ENCODE measurements at places on chromosomes 12 and 14.

DNA sequence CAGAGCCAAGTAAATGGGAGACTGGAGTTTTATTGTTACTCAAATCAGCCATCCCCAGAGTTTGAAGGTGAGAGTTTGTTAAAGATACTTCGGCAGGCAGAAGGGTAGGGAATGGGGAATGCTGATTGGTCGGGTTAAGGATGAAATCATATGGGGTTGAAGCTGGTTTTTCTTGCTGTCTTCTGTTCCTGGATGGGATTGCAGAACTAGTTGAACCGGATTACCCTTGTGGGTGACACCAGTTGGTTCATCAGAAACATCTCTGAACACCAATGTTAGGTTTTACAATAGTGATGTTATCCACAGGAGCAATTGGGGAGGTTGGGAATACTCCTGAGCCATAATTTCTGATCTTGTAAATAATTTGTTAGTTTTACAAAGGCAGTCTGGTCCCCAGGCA is 18.7 kb upstream of the SMCO2 start:
- DNase-seq = no peak

DNA sequence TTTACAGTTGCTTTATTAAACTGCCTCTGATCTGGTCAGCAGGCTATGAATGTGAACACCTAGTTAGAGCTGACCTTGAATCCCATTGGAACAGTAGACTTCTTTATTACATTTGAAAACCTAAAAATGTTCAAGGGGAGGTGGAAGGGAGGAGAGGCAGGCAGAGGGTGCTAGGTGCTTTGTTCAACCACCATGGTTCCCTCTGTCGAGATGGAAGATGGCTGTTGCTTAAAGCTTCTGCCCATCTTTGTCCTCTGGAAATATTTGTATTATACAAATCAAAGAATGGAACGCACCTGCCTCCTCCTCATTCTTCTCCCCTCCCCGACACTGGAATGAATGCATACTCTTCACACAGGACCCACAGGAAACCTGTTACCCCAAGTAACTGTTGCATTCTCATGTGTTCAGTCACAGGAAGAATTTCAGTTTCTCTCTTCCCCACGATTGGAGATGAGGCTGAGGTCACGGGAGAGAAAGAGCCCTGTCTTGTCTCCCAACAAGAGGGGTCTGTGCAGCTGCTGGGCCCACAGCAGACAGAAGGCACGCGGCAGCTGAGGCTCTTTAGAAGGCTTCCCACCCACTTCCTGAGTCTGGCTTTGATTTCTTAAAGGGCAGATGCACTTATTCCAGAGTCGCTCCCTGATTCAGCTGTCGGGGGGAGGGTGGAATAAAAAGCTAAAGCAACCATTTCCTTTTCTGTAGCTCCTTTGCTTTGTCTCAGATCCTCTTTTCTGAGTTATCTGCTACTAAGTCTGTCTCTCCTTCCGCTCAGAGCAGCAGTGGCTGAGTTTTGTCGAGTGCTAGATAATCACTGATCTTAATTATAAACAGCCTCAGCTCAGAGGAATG is 217.9 kb upstream of the BTG1 start:
- peak; percentile 14 for DNase-seq

- no peak for DNase-seq
Observed at GRCh38 chr12:84605983-84606382, 306.6 kb downstream of the SLC6A15 start.

DNA sequence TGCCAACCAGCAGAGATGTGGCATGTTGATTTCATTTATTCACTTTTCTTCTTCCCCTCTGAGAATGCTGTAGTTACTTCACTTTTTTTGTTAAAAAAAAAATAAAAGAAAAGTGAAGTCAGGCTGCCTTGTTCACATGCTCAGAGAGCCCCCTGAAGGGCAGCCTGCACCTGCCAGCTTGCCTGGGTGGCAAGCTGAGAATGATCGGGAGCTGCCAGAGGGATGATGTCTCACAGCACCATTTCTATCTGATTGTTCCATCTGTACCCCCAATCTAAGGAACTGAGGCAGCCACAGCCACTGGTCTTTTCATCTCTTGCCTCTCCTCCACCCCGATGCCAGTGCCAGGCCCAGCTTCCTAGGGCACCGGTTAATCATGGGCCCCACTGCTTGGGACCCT is 118.2 kb downstream of the TSPAN9 start:
- no peak for DNase-seq

GRCh38 chr12:79659961-79660431 is 30.8 kb downstream of the PAWR start:
- DNase-seq = no peak

GRCh38 chr12:4137441-4137840 is 136.1 kb upstream of the CCND2 start:
- DNase-seq = no peak
